AG08395 (cell line): ENCODE measurements at places on chromosomes 4 and X.

DNA sequence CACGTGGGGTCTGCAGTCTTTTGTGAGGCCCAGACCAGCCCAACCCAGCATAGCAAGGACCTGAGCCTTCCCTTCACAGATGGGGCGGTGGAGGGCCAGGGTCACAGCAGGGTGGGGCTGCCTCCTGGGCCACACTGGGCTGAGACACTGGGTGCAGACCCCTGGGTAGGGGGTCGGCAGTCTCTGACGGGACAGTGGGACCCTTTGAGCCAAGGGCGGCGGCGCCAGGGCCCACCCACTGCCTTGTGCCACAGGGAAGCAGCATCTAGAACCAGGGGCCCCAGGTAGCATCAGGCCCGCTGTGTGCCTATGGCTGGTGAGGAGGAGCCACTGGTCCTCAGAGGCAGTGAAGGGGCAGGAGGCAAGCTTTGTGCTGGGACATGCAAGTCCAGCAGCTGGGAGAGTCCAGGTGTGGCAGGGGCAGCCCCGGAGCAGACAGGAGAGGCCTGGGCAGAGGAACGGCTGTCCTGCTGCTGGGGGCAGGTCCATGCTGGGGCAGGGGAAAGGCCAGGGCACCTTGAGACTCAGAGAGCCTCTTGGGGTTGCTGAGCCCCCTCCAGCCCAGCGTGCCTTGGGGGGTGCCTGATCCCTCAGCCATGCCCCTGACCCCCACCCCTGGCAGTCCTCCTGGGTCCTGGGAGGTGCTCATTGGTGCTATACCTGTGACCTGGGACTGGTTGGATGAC lies 131.3 kb upstream of the NKX1-1 start:
- no peak for DNase-seq

GRCh38 chr4:150167054-150167453 lies 88.8 kb downstream of the DCLK2 start:
- DNase-seq: no peak

GRCh38 chr4:118206627-118207026 lies 146.2 kb downstream of the PRSS12 start:
- DNase-seq: no peak

GRCh38 chr4:133149932-133150471 lies 908 bp downstream of the PCDH10 start:
- DNase-seq: no peak

- DNase-seq: no peak
Measured at GRCh38 chr4:167956676-167957075, 135.7 kb upstream of the ANXA10 start.

GRCh38 chr4:139312552-139313332 lies 10.5 kb upstream of the NDUFC1 start:
- no peak for DNase-seq

- DNase-seq: no peak
Measured at GRCh38 chr4:159271856-159272255, 169.0 kb downstream of the RAPGEF2 start.

DNA sequence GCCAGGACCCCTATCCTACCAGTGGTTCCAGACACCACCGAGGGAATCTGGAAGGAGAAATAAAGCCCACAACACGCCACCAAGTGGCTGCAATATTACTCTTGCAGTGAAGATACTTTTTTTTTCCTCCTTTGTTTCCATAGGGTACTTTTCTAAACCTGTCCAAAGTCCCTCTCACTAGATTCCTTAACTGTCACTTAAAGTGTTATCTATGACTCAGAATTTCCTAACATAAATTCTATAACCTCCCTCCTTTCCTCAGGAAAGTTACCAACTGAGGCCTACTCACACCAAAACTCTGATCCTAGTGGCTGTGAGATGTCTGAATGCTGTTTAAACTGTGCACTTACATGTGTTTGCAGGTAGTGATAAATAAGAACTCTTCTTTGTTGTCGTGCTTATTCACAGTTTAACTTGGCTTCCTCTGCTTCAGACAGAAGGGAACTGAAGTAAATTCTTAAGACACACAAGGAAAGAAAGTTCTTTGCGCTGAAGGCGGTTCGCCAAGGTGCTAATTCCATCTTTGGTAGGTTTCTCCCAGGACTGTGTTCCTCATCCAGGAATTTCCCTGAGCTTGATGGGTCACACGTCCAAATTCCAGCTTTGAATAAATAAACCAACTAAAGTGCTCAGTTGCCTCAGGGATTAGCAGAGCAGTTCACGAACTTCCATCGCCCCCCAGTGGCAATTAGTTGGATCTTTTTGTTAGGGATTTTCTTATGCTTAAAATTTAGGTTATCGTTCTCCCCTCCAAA lies 10.7 kb upstream of the HCCS start:
- peak; percentile 60 for DNase-seq

- DNase-seq: no peak
Measured at GRCh38 chrX:46561824-46562657, 11.5 kb upstream of the CHST7 start.

GRCh38 chr4:173130687-173131086 lies 37.9 kb upstream of the GALNT7 start:
- DNase-seq: no peak

DNA sequence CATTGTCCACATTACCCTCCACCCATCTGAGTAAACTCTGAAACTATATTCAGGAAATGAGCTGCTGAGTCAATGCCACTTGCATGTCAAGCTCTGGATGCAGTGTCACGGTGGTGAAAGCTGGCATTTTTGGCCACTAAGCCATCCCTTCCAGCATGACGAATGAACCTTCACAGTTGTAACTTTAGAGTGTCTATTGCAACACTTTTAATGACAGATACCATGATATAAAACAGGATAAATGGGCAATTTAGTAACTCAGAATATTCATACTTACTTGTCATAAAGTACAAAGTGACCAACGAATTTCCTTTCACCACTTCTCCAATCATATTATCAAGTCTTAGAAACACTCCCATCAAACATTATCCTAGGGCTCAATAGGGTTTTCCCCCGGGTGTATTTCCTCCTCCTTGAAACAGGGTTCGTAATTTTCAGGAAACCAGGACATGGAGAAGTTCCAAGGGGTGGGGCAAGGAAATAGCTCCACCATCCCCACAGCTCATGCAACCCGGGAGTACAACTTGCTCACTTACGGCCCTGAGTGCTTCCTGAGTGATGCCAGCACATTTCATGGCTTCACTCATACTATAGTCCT lies 73.1 kb downstream of the MTHFD2L start:
- peak; percentile 74 for DNase-seq

DNA sequence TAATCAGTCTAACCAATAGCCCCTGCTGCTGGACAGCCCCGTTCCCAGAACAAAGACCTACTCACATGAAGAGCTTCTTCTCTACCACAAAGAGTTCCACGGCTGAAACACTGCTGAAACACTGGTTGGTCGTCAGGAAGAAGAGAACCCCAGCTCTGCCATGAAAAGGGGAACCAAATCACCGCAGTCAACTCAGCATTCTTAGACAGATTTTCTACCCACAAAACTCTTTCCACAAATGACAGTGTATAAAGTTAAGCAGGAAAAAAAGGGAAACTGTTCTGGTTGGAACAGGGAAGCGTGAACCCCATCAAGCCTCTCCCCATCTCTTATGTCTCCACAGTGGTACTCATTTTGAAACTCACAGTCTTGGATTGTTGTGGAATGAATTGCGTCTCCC lies 57.3 kb downstream of the ABCG2 start:
- no peak for DNase-seq

DNA sequence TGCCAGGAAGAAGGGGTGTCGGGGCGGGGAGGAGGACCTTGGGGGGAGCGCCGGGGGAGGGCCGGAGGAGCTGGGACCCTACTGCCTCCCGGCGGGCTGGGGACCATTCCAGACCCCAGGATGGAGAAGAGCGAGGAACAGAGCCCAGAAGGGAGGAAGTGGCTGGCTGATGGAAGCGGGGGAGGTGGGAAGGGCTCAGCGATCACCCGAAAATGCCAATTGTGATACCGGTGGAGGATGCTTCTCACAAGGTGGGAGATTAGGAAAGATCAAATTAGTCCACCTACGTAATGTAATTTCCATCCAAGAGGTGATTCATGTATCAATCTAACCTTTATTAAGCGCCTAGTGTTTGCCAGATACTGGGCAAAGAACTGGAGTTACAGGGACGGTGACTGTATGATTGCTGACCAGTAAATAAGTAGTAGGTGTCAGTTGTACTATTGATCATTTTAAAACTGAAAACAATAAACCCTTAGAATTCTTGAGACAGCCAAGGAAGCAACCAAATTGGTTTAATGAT lies 452 bp upstream of the RAI2 start:
- no peak for DNase-seq

DNA sequence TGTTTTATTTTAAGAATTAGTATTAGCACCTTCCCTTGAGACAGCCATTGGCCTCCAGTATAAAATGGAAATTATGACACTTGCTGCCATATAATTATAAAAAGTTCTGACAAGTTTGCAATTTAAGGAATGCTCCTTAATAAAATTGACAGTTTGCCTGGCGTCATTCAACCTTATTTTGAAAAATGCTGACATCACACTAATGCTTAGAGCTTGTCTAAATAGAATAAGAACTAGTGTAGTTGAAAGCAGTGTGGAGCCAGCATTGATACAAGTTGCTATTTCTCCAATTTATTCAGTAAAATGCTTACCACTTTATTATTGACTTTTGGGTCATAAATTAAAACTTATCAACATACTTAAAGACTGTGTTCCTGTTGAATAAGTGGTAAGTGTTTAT lies 54.3 kb upstream of the ARX start:
- DNase-seq: no peak

GRCh38 chrX:30309139-30309571 lies at the start of gene NR0B1:
Gene NR0B1, minus strand, starts transcription at chrX:30309390. Its CDS starts 27 bp downstream, at chrX:30309363.
- DNase-seq: no peak

DNA sequence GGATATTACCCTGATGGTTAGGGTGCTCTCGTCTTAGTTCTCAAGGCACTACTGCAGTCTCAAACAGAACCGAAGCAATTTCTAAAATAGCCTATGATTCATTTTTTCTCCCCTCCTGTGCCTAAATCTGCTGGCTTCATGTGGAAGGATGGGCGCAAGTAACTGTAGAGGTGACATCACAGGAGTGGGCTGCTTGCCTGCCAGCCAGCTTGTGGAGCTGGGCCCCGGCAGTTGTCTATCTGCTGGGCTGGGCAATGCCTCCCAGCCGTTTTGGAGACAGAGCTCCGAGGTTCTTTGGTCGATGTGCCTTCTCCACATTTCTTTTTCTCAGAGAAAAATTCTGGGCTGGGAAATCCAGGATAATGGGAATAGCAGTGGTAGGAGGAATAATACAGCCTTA lies 34.3 kb upstream of the CITED1 start:
- no peak for DNase-seq

DNA sequence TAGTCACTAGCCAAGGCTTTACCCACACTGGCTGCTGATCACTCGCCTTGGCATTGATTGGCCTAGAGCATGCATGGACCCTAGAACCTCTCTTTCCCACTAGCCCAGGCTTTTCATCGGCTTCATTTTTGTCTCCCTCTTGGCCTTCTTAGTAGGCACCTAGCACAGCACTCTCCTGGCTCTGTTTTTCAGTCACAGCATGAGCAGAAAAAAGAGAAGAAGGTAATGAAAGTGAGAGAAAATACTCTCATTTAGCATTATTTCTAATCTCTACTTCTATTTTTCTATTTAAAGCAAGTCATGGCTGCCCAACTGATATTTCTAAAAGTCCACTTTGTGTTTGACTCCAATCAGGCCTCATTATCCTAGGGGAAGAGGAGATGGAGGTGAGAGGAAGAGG lies 267.2 kb downstream of the FBXO8 start:
- DNase-seq: no peak

- DNase-seq: peak; percentile 50
Measured at GRCh38 chrX:13381514-13381913, 61.7 kb upstream of the ATXN3L start.

DNA sequence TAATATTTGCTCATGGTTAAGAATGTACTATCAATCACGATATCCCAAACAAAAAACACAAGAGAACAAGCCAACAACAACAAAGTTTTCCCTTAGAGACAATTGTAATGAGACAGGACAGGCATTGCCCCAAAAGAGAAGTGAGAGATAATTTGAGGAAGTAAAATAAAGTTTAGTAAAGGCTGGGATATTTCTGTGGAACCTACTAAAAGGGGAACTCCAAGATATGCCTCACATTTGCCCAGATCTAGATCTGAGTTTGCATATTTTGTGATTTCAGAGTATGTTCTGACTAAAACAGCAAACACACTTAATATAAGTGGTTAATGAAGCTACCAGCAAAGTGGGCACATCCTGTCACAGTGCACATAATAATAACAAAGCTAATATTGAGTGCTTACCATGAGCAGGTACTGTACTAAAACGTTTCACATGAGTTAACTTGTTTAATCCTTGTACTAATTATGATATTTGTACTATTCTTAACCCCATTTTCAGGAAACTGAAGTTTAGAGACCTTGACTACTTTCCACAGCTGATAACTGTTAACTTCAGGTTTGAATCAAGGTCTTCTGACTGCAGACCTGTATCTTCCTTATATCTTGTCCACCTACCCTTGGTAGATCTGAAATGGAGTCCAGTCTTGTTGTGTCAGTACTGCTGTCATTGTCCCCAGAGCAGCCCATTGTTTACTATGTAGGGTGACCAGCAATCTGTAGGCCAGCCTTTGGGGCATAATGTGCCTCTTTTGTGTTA lies 26.0 kb upstream of the BMP2K start:
- DNase-seq: no peak
